ENCODE measurements at places on chromosomes 13 and 19. TPM values are rescaled to one million over a fixed set of nuclear protein-coding genes. Genes with fewer than 3 reads are reported as not detected.

SPRYD7 gene
- total RNA-seq, result 4.3 TPM

ZNF665 gene
- 3.7 TPM for total RNA-seq

ZNF728 gene
- 0.39 TPM for total RNA-seq

HCN2 gene
- 0.59 TPM for total RNA-seq

PDX1 gene
- total RNA-seq, result not detected

KIR2DL1 gene
- not detected for total RNA-seq

ZNF723 gene
- total RNA-seq, result not detected

ERFL gene
- under 0.01 TPM for total RNA-seq

C2CD4C gene
- total RNA-seq, result 0.20 TPM

ZNF709 gene
- total RNA-seq, result 1.8 TPM

VSTM2B gene
- not detected for total RNA-seq

SIGLEC7 gene
- not detected for total RNA-seq

ANKLE1 gene
- total RNA-seq, result 0.39 TPM

FKRP gene
- total RNA-seq, result 11.0 TPM

ACER1 gene
- not detected for total RNA-seq

DENND1C gene
- total RNA-seq, result under 0.01 TPM

IGFL1 gene
- not detected for total RNA-seq

FGF14 gene
- 8.1 TPM for total RNA-seq

PRR20A gene
- total RNA-seq, result not detected

GARIN5A gene
- total RNA-seq, result not detected

AXL gene
- 157 TPM for total RNA-seq

OR7A5 gene
- total RNA-seq, result not detected

METTL21C gene
- not detected for total RNA-seq

CEACAM3 gene
- total RNA-seq, result not detected
